HuH-7 (cell line): ENCODE measurements at places on chromosomes 4 and X.
A peak's percentile ranks its signal among the peaks of the same experiment; 100 is the strongest.

- no peak for DNase-seq
Observed at GRCh38 chr4:75924309-75924827, 16.4 kb downstream of the NAAA start.

- peak; percentile 36 for DNase-seq
Observed at GRCh38 chr4:10164877-10165283, 48.3 kb upstream of the WDR1 start.

GRCh38 chr4:7945709-7946380 lies 6.2 kb upstream of the AFAP1 start:
- DNase-seq, result no peak

- DNase-seq, result no peak
Observed at GRCh38 chr4:155532373-155533085, 134.1 kb upstream of the GUCY1A1 start.

DNA sequence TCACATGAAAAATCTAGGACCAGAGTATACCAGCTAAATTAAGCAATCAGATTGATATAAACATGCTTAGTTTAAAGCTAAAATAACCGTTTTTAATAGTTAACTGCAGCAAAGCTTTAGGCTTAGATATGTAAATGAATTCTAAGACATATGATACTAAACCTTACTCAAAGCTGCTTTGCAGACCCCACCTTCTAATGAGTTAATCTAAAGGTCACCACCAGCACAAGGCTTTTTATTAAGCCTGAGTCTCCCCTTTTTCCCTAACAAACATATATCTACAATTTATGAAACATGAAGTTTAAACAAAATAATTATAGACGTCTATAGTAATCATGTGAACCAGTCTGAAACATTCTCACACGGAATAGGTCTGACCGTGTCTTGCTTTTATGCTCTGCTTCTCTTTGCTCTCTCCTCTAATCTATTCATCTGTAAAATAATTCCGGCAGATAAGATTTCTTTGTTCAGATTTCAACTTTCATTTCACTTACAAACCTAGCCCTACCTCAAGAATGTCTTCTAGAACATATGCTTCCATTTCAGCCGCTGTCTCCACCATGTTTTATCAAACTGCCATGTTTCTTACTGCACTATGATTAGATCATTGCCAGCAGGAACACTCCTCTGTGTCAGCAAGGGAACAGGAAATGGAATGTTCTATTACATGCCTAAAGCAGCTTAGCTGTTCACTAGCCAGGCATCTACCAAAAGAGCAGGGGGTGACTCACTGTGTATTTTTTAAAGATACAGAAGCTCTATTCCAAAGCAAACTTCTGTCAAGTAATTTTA lies 35.9 kb downstream of the ANKRD17 start:
- DNase-seq, result peak; percentile 19

- DNase-seq, result no peak
Observed at GRCh38 chr4:107631560-107631959, 88.5 kb downstream of the PAPSS1 start.

DNA sequence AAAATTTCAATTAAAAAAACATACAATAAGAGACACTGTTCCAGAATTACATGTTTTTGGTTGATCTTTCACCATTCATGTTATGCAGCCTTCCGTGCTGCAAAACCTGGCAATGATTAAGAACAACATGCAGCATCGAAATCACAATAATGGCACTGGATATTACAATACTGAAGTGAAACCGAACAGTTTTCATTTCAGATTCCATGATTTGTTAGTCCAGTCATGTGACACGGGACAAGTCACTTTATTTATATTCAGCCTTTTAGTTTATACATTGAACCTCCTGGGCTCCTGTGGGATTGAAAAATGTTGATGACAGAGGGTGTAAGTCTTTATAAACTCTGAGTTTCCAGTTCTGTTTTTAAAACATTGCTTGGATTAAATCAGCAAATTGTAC lies 142.5 kb upstream of the TTC29 start:
- DNase-seq, result no peak
